ENCODE measurements at places on chromosomes 6 and 20.

DNA sequence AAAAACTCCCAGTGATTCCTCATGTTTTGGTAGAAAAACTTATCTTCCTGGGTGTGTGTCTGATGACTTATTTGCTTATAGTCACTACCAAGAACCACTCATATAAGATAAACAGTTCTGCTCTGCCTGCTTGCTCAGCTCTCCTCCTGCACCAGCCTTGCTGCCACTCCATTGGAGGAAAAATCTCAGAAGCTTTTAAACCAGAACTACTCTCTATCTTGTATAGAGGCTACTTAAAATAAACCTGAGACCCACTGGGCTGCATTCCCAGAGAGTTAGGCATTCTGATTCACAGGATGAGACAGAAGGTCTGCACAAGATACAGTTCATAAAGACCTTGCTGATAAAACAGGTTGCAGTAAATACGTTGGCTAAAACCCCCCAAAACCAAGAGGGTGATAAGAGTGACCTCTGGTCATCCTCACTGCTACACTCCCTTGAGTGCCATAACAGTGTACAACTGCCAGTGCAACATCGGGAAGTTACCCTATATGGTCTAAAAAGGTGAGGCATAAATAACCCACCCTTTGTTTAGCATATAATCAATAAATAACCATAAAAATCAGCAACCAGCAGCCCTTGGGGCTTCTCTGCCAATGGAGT lies 728.3 kb downstream of the EPHA7 start:
- DNase-seq, result no peak

DNA sequence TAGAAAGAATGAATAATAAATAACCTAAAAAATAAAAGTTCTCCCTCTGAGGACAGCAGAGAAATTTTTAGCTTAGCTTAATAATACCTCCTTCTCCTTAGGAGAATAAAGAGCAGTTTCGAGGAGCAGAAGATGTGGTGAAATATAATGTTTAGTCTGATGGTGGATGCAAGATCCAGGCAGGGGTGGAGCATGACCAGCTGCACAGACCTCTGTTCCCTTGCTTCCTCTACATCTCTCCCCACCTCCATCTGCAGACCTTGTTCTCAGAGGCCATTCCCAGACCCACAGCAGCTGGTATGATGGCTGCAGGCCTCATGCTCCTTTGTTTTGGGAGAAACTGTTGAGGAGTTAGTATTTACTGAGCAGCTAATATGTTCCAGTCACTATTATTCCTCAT lies 1.5 kb downstream of the BTN3A2 start:
- no peak for DNase-seq

DNA sequence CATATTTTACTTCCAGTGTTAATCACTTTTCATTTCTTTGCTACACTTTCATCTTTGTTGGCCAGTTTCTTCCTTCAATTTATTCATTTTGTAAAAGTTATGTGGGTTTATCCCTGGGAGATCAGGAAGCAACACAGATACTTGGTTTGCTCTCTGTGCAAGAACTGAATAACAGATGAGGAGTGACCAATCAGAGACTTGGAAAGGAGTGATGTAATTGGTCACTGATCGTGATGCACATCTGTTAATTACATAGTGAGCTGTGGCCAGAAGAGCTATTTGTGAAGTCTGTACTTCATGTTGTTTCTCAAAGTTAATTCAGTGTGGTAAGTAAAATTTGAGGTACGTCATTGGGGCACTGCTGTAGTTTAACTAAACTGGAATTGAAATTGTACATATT lies 21.3 kb downstream of the ANKRD6 start:
- DNase-seq, result no peak

DNA sequence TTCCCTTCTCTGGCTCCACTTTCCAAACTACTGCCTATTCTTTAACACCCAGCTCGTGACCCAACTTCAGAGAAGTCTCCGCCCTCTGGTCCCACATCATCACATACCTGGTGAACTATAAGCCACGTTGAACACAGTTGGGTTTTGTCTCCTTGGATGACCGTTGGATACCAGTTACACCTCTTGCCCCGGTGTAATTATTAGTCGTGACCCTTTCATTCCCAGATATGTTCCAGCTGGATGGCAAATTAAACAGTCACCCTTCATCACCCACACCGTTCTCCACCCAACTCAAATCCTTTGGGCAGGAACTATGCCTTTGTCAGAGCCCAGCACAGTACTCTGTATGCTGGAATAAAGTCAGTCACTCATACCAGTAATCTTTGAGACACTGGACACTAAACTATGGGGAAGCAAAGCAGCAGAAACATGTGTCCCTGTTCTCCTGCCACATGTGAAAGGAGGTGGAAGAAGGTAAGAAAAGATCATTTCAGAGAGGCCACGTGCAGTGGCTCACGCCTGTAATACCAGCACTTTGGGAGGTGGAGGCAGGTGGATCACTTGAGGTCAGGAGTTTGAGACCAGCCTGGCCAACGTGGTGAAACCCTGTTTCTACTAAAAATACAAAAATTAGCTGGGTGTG lies 22.5 kb downstream of the PLAGL2 start:
- DNase-seq, result no peak

DNA sequence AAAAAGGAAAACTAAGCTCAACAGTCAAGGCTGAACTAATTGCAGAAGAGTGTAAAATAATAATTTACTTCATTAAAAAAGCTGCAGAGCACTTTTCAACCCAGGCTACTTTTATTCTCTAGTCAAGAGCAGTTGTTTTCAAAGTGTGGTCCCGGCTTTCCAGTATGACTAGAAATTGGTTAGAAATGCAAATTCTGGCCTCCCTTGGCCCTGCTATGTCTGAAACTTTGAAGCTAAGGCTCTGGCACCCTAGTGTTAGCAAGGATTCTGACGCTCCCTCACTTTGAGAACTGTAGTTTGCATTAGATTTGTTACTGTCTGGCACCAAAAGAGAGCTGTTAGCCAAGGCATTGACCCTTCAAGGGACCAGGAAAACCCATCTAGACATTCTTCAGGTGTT lies 9.5 kb upstream of the NXT1 start:
- no peak for DNase-seq

- DNase-seq, result no peak
Observed at GRCh38 chr6:153143200-153143599, 12.1 kb upstream of the RGS17 start.
